Mesothelial cell of epicardium (in vitro differentiated cells): ENCODE measurements at places on chromosomes 7 and 10. TPM values are rescaled to one million over a fixed set of nuclear protein-coding genes. Genes with fewer than 3 reads are reported as not detected.
A peak's percentile ranks its signal among the peaks of the same experiment; 100 is the strongest.

GRCh38 chr10:90741926-90742565, 115.8 kb downstream of the HTR7 start:
- no peak for DNase-seq

Gene IKZF1
- 1.7 to 2.5 TPM (median 1.8 TPM) in 3 replicates for total RNA-seq

- DNase-seq = no peak
Measured at GRCh38 chr10:114684084-114684821, 26.2 kb upstream of the ABLIM1 start.

GRCh38 chr7:139871820-139872219, 42.8 kb downstream of the TBXAS1 start:
- no peak for DNase-seq

GRCh38 chr7:152335900-152336571, 99.8 kb downstream of the KMT2C start:
- no peak for DNase-seq

Gene LLCFC1
- total RNA-seq = not detected in 3 replicates

DNA sequence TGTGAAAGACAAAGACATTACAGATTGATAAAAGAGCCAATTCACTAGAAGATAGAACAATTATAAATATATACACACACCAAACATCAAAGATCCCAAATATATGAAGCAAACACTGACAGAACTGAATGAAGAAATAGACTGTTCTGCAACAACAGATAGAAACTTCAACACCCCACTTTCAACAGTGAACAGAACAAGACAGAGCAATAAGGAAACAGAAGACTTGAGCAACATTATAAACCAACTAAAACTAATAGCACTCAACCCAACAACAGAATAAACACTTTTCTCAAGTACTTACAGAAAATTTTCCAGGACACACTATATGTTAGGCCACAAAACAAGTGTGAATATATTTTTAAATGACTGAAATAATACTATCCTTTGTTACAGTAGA, 10.9 kb downstream of the CDCA7L start:
- no peak for DNase-seq

- DNase-seq = no peak
Measured at GRCh38 chr7:94228678-94229077, 166.0 kb upstream of the COL1A2 start.

DNA sequence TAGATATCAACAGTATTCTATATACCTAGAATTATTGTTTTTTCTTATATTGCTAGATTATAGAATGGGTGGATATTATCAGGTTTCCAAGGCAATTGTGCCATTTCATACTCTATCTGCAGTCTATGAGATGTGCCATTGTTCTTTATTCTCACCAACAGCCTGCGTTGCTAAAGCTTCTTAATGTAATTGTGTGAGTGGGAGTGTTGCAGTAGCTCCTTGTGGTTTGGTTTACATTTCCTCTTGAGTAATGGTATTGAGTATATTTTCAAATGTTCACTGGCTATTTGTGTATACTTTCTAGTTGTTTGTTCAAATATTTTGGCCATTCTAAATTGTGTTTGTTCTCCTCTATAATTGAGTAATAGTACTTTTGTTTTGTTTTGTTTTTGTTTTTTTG, 199.2 kb downstream of the TFEC start:
- no peak for DNase-seq

GRCh38 chr10:98433881-98434732, 12.6 kb downstream of the HPS1 start:
- no peak for DNase-seq

Gene GPRIN2
- 19.6 to 20.7 TPM (median 20.3 TPM) in 3 replicates for total RNA-seq

- no peak for DNase-seq
Measured at GRCh38 chr10:50982989-50983388, 91.3 kb upstream of the PRKG1 start.

- peak; percentile 63 for DNase-seq
Measured at GRCh38 chr7:95476904-95477594, 8.7 kb upstream of the ASB4 start.

- DNase-seq = no peak
Measured at GRCh38 chr10:132250481-132251475, 57.0 kb downstream of the STK32C start.

GRCh38 chr7:127683776-127684681, 32.0 kb downstream of the SND1 start:
- DNase-seq = no peak

Gene CRHR2
- total RNA-seq = not detected in 3 replicates

- no peak for DNase-seq
Measured at GRCh38 chr7:45087301-45088145, 1.2 kb downstream of the NACAD start.

GRCh38 chr7:101126651-101127459, at the start of gene SERPINE1:
TSS of gene SERPINE1 (plus strand) at chr7:101127104. CDS start at chr7:101128394, 1,290 bp downstream.
- DNase-seq = peak; percentile 79

DNA sequence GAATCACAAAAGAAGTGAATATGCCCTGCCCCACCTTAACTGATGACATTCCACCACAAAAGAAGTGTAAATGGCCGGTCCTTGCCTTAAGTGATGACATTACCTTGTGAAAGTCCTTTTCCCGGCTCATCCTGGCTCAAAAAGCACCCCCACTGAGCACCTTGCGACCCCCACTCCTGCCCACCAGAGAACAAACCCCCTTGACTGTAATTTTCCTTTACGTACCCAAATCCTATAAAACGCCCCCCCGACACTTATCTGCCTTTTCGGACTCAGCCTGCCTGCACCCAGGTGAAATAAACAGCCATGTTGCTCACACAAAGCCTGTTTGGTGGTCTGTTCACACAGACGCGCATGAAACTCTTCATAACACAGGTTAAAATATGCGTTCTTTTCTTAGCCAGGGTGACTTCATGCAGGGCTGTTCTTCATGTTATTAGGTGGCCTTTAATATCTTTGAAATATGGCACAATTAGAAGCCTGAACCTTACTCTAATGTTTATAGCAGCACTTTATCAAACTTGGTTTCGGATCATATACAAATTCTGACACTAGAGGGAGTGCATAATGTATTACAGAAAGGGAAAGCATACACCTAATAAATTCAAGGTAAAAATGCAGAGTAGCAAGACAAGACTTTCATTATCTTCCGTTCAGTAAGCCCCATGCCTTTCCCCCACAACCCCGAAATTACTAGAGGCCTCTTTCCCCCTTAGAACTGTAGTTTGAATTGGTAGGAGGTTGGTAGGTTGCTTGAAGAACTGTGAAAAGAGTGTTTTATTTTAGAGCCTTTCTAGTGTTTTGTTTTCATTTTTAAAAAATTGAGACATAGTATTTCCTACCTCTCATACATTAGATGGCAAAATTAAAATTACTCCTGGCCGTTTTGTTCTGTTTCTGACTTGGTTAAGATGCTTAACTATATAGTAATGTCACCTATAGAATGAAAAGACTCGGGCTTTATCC, 117.9 kb downstream of the NPY start:
- DNase-seq = no peak

Gene MYOF
- total RNA-seq = 53.3 to 58.5 TPM (median 56.0 TPM) in 3 replicates

DNA sequence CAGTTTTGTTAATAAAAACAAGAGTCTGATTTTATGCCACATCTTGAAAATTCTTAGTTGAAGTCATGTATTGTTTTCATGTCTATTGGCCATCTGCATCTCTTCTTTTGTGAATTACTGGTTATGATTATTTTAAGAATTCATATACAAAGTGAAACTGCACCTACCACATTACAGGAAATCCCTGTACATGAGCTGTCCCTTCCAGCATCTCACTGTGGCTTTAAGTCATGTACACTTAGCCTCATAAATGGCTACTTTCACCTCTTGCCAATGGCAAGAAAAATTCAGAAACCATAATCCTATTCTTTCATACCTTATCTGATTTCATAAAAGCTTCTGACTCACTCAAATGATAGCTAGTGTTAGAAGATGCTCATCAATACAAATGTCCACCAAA, 48.6 kb downstream of the CRTAC1 start:
- no peak for DNase-seq

GRCh38 chr10:97612386-97612785, 20.9 kb downstream of the MORN4 start:
- DNase-seq = no peak

Gene VSIR
- total RNA-seq = 8.0 to 9.1 TPM (median 8.7 TPM) in 3 replicates

- DNase-seq = no peak
Measured at GRCh38 chr10:45558425-45558824, 114.1 kb downstream of the ZFAND4 start.

- no peak for DNase-seq
Measured at GRCh38 chr7:111137296-111138192, 46.6 kb downstream of the LRRN3 start.

Gene CALHM3
- not detected in 3 replicates for total RNA-seq

GRCh38 chr10:14302035-14302434, 28.7 kb downstream of the FRMD4A start:
- DNase-seq = no peak

Gene FAM237B
- total RNA-seq = not detected in 3 replicates

Gene AGR3
- total RNA-seq = 1.7 to 2.1 TPM (median 2.0 TPM) in 3 replicates

DNA sequence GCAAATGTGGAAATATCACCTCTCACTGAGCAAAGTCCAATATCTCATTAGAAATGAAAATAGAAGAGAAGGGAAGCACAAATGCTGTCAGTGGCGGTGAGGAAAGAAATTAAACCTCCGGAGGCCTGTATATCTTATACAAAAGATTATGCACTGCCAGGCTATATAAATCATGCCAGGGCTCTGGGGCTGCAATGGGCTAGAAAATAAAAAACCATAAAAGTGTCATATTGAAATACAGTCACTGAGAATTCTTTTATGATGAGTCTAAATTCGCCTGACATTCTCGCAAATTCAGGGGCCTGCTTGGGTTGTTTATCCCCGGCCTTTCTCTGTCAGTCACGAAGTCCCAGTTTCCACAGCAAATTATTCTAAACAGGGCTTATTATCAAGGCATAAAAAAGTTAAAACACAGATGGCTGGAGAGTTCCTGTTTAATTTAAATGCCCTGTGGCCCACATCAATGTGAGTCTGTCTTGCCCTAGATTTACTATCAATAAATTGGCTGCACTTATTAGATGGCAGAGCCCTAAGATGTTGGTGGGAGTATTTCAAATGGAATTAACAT, 193.8 kb downstream of the SNX10 start:
- no peak for DNase-seq

GRCh38 chr10:57986422-57986821, 281.3 kb downstream of the IPMK start:
- DNase-seq = no peak

DNA sequence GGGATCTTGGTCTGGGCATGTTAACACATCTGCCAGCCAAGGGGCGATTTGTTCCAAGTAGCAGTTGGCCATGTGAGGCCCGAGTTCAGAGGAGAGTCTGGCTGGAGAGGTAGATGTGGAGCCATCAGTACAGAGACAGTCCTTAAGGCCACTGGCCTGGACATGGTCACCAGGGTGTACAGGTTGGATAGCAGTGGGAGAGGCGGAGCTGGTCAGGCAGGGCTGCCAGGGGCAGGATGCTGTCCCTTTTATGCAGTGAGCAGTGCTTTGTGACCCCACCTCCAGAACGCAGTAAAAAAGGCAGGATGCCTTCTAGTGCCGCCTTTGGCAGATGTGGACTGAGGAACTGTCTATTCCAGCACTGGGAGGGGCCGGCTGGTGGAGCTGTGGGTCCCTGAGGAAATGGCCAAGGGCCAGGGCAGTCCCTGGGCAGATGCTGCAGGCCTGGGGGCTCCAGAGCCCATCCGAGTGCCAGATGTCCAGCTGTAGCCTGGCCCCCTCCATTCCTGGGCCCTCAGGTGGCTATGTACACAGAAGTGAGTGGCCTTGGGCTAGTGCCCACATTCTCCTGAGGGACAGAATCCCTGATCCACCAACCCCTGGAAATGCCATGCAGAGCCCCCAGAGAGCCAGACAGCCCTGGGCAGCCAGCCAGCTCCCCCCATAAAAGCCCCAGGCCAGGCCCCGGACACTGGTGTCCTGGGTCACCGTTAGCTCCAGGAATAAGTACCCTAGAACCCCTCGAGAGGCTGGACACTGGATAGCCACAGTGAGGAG, 17.2 kb upstream of the MYL7 start:
- no peak for DNase-seq

Gene TBATA
- total RNA-seq = not detected in 3 replicates

Gene GNGT1
- total RNA-seq = not detected in 3 replicates

DNA sequence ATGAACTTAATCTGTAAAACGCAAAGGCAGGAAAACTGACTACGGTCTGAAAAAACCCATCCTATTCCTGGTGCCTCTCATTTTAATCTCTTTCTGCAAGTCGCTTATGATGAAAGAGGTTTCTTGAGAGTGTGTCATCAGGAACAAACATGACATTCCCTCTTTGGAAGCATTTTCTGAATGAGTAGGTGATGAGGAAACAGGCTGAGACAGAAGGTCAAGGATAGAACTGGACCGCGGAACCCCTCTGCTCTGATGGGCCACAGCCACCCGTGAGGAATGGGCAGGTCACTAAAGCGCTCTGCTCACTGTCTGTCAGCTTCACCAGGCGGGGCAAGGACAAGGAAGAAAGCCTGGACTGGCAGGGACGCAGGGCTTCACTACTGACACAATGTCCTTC, 28.6 kb downstream of the BEND7 start:
- no peak for DNase-seq

Gene CPN1
- not detected in 3 replicates for total RNA-seq

- DNase-seq = no peak
Measured at GRCh38 chr7:5420881-5421713, 2.5 kb downstream of the TNRC18 start.

DNA sequence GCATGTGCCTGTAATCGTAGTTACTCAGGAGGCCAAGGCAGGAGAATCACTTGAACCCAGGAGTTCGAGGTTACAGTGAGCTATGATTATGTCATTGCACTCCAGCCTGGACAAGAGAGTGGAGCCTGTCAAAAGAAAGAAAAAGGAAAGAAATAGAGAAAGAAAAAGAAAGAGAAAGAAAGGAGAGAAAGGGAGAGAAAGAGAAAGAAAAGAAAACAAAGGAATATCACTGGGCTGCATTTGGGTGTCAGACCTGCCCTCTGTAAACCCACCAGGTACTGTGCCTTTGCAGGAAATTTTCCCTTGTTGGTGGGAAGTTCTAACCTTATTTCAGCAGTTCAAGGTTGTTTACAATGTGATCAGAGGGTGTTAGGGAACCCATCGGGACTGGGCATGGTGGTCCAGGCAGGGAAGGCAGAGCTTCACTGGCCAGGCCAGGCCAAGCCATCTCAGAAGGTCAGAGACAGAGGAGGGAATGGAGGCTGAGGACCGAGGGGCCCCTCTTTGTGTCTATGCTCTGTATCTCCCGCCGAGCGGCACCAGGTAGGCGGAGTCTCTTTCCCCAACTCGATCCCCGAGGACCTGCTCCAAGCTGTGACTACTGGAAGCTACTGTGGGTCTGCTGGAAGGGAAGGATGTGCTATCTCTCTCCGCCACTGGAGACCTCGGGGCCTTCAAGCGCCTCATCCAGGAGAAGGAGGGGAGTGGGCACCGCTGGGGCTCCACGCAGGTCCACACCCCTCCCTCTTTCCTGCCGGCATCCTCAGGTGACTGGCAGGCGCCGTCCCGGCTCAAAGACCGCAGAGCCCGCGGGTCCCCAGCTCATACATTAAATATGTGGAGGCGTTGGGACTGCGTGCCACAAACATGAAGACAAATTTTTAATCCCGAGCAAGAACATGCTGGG, 15.2 kb upstream of the KAZALD1 start:
- DNase-seq = no peak

GRCh38 chr7:149770728-149771636, 2.4 kb downstream of the ZNF467 start:
- no peak for DNase-seq

GRCh38 chr7:20798081-20798693, 11.5 kb upstream of the SP8 start:
- no peak for DNase-seq
